Activated T-cell treated with anti-CD3 and anti-CD28 coated beads for 24 hours (primary cell): ENCODE measurements at places on chromosomes 6 and 20.

DNA sequence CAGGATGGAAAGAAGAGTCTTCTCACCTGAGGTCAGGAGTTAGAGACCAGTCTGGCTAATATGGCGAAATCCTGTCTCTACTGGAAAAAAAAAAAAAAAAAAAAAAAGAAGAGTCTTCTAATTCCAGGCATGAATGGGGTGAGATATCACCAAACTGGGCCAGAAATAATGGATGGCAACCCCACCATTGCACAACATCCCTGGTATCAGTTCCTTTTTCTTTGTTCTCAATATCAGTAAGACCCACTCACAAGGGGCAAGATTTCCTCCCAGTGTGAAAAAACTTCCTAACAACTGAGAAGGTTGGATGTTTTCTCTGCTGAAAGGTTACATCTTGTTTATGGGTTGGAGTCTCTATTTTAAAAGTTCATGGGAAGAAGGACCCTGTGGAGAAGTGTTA, 23.6 kb upstream of the NR2E1 start:
- no peak for DNase-seq

DNA sequence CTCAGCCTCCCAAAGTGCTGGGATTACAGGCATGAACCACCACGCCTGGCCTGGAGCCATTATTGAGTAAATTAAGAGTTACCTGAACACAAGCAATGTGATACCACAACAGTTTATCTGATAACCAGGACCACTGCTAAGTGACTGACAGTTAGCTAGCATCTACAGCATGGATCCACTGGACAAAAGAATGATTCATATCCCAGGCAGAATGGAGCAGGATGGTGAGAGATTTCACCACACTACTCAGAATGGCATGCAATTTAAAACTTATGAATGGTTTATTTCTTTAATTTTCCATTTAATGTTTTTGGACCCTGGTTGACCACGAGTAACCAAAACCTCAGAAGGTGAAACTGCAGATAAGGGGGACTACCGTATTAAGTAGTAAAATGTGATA, 48.6 kb downstream of the RALGAPA2 start:
- no peak for DNase-seq

DNA sequence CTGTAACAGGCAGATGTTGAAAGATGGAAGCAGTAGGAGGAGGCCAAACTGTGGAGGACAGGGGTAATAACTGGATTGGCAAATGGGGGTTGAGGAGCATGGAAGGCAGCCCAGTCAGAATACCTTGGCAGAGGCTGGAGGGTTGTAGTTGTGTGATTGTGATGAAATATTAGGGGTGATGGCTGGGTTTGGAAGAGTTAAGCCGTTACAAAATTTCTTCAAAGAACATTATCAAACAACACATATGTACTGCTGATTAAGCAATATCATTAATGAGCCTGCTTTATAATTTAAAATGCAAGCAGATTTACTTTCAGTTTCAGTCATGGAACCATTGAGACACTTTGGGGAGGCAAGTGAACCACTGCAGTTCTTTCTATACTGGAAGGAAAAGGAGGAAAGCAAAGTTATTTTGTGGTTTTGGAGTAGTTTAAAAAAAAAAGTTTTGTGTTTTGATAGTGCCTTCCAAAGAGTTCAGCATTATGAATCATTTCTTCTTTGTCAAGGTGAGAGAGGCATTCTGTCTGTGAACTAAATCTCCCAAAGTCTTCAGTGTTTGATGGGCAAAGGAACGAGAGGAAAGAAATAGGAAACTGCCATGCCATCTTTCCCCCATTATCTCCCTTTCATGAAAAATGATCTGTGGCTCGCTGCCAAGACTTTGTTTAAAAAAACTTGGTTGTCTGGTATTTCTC, 20.7 kb downstream of the FOXO3 start:
- DNase-seq: no peak

- no peak for DNase-seq
Measured at GRCh38 chr6:7813193-7813592, 87.3 kb downstream of the BMP6 start.

- no peak for DNase-seq
Measured at GRCh38 chr6:113625850-113626249, 231.3 kb upstream of the MARCKS start.

DNA sequence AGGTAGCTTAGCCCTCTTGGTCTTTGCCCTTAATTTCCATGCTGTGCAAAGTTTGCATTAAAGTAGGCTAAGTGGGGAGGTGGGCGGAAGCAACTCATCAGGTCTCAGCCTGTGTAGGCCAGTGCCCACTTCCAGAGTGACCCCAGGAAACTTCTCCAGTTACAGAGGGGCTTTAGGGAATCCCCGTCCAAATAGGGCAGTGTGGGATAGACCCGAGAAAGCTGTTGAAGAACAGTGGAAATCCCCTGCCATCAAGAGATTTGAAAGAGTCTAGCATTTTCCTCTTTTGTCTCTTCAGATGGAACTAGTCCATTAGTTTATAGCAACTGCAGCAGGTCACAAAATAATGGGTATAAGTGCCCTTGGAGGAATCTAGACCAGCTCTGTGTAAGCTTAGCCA, 20.2 kb downstream of the SF3B5 start:
- DNase-seq: no peak

DNA sequence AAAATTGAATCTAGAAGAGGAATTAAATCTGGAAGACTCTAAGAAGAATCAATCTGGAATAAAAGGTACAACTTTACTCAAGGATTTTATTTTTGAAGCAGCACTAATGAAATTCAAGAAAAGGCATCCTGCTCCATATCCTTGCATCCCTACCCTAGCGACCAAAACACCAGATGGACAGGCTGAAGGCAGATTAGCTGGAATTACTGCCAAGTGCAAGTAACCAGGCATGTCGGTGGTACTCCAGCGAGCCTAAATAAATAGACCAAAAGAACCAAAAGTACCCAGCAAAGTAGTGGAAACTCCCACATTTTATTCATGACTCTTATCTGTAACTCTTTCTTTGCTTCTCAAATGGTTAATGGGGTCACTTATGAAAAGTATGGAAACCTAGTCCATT, 21.0 kb downstream of the OPRM1 start:
- no peak for DNase-seq

- no peak for DNase-seq
Measured at GRCh38 chr20:56460459-56460858, 8.0 kb upstream of the RTF2 start.

- no peak for DNase-seq
Measured at GRCh38 chr20:36645353-36645752, 643 bp downstream of the SLA2 start.

DNA sequence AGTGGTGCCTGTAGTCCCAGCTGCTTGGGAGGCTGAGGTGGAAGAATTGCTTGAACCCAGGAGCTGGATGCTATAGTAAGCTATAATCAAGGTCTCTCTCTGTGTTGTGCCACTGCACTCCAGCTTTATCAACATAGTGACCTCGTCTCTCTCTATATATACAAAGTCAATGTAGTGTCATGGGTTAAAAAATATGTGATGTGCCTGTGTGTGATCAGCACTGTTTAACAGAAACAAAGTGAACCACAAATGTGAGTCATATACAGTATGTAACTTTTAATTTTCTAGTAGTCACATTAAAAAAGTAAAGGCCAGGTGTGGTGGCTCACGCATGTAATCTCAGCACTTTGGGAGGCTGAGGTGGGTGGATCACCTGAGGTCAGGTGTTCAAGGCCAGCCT, 85.3 kb upstream of the RNF24 start:
- no peak for DNase-seq

- DNase-seq: no peak
Measured at GRCh38 chr20:43752561-43753301, 25.9 kb upstream of the GTSF1L start.

DNA sequence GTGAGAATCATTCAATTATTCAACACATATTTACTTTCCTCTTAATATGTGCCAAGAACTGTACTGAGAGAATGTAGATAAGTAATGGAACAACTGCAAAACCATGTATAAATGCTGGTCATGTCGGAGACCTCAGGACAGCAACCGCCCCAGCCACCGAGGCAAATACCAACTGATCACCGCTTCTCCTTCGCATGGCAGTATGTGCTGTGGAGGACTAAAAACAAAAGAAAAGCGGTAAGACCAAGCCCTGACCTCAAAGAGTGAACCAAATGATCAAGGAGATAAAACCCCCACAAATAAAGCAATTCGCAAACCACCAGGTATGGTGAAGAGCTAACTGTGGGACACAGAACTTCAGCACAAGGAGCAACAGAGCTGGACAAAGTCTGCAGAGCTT, 104.3 kb downstream of the TRERF1 start:
- no peak for DNase-seq

GRCh38 chr6:113805173-113805790, 51.9 kb upstream of the MARCKS start:
- no peak for DNase-seq

GRCh38 chr6:315921-316752, 23.9 kb downstream of the DUSP22 start:
- no peak for DNase-seq

- no peak for DNase-seq
Measured at GRCh38 chr20:34049389-34049788, 55.7 kb downstream of the RALY start.

GRCh38 chr6:109121411-109121810, 26.1 kb downstream of the CEP57L1 start:
- no peak for DNase-seq

DNA sequence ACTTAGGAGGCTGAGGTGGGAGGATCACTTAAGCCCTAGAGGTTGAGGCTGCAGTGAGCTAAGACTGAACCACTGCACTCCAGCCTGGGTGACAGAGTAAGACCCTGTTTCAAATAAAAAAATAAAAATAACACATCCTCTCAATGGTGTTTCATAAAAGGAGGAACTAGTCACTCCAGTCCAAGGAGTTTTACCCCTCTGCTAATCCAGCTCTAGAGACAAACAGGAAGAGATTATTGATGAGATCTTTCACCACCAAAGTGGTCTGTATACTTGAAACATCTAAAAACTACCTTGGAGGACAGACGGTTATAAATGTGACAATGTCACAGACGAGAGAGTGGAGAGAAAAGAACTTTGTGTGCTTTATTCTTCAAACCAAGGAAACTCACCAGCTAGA, 58.2 kb downstream of the PIGU start:
- no peak for DNase-seq

DNA sequence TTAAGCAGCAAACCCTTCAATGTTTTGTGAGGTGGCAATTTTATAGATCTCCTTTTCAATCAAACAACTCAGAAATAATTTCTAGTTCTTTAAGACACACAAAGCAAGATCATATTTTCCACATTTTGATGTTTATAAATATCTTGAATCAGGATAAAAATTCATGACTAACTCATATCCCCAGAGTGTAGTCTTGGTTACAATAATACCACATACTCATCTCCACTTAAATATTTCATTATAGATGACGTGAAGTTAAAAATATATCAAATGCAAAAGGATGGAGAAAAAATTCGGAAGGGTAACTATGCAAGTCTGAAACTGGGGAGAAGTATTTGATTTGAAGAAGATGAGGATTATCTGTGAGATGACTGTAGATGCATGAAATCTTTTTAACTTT, 59.8 kb upstream of the HIVEP1 start:
- no peak for DNase-seq

GRCh38 chr20:42484335-42484734, 705.4 kb downstream of the PTPRT start:
- DNase-seq: no peak

DNA sequence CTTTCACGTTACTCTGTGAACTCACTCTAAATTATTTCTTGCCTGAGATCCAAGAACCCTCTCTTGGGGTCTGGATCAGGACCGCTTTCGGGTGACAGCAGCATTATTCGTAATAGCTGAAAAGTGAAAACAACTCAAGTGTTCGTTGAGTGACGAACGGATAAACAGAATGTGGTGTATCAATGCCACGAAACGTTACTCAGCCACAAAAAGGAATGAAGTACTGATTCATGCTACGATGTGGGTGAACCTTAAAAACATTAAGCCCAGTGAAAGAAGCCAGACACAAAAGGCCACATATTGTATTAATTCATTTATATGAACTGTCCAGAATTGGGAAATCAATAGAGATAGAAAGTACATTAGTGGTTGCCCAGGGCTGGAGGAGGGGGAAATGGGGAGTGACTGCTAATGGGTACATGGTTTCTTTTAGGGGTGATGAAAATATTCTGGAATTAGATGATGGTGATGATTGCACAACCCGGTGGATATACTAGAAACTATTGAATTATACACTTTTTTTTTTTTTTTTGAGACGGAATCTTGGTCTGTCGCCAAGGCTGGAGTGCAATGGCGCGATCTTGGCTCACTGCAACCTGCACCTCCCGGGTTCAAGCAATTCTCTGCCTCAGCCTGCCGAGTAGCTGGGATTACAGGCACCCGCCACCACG, 8.4 kb downstream of the PTGIS start:
- no peak for DNase-seq

- DNase-seq: no peak
Measured at GRCh38 chr6:60754879-60755278, 1531.1 kb downstream of the KHDRBS2 start.

GRCh38 chr6:134630508-134631121, 312.7 kb upstream of the SGK1 start:
- DNase-seq: no peak

DNA sequence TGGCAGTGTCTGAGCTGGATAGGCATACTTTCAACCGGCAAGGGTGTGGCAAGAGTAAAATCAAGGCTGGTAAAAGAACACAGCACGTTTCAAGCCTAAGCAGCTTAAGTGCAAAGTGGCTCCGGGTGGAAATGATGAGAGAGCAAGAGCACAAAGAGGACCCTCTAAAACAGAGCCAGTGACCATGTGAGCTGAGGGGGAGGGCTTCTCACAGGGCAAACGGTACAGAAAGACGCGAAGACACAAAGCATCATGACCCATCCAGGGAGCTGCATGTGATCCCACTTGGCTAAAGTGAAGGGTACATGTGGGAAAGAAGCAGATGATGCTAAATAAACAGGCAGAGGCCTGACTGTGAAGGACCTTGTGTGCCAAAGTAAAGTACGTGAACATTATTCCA, 25.7 kb downstream of the FKBP5 start:
- DNase-seq: no peak

DNA sequence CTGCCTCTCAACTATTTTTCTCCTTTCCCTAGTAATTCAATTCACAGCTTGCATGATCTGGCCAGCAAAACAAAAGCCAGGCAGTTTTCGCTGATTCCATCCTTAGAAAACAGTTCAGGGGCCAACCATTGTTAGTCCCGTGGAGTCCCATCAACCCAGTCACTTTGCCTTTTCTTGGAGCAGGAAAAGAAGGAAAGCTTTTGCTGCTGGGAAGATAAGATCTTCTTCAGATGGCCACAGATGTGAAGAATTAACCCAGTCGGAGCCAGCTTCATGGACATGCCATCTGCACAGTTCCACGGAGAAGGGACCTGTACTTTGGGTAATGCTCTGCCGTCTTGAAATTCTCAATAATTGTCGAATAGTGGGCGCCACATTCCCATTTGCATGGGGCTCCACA, 76.9 kb upstream of the TSHZ2 start:
- DNase-seq: no peak
